ENCODE measurements at places on chromosomes 1 and 21.

DNA sequence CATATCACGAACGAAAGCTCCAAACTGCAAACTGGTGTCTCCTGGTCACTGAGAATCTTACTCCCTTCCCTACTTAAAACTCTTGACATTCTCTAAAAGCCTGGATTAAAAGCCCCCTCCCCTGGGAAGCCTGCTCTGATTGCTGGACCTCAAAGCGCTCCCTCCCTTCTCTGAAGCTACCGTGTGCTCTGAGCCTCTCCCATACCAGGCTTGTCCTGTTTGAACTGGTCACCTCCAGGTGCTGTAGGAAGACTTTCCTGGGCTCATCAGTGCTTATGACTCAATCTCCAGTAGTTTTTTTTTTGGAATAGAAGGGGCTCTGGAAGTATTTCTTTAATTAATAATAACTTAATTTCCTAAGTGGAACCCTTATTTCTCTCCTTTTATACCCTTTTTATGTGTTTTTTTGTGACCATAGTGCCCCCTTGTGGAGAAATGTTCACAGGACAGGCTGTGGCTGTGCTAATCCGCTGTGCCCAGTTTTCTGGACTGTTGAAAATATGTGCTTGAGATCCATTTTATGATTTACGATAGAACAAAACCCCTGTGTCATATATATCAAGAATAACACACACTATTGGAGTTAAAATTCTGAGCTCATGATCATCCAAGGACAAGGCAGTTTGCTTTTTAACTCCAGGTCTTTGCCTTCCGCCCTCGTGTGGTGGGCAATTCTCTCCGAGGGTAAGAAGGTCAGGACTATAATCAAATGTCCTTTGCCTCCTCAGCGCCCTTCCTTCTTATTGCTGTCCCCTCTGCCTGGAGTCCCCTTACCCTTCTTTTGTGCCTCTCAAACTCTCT, 16.9 kb downstream of the MTARC1 start:
- DNase-seq: no peak

- no peak for DNase-seq
Observed at GRCh38 chr1:66787641-66788040, 13.4 kb downstream of the INSL5 start.

DNA sequence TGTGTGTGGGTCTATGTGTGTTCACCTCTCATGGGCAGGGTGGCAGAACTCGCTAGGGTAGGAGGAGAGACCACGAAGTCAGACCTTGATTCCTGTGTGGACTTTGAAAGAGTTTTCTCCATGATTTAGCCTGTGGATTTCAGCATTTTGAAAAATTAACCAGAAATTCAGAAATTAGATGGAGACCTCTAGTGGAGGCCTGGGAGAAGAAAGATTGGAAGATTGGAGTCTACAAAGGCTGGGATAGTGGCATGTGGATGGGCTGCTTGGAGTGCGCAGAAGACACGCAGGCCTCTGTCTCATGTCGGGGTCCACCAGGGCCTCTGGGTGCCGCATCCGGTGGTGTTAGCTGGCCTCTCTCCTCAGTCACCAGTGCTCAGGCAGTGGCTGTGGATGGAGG, 18.9 kb upstream of the IGSF5 start:
- no peak for DNase-seq

DNA sequence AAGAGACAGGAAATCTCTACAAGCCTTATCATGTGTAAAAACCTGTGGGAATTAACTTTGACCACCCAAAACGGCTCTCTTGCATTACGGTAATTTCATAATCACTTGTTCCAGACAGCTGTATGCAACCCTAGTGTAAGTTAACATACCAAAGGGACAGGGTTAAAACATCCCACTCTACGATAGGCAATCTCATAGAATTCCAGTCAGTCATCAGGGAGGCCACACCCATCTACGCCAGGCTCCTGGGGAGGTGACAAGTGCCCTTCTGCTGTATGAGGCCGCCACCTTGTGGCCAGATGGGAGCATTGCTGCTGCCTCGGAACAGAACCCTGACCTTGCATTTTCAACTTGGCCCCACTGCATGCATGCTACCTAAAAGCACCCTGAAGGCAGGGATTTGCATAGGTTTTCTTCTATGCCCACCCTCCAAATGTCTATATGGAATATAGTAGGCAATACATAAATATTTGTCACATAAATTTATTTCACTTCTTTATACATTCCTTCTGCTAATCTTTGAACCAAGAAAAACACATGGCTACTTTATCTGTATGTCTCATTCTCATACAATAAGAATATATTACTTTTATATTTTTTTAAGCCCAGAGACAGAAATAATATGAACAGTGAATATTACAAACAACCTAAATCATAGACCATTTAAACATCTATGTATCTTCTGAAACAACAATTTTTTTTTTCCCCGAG, 12.6 kb downstream of the HSF2BP start:
- DNase-seq: peak; percentile 81

GRCh38 chr1:95865769-95866168, 631.8 kb downstream of the RWDD3 start:
- DNase-seq: no peak

DNA sequence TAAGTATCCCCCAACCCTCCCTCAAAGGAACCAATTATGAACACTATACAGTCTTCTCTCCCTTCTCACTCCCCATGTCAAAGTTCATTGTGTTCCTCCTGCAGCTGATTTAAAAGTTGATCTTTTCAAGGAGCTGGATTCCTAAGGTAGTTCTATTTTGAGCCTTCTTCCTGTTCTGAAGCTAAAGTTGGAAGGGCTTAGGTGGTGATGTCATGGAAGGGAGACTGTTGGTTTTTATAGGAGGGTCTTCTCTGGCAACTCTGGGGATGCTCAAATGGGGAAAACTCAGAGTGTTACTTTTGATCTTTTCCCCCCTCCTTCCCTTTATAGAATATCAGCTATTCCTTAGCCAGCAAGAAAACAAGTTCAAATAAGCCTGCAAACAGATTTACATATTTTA, 83.0 kb upstream of the AK4 start:
- no peak for DNase-seq

GRCh38 chr1:86498281-86498680, 29.6 kb downstream of the CLCA1 start:
- DNase-seq: no peak

DNA sequence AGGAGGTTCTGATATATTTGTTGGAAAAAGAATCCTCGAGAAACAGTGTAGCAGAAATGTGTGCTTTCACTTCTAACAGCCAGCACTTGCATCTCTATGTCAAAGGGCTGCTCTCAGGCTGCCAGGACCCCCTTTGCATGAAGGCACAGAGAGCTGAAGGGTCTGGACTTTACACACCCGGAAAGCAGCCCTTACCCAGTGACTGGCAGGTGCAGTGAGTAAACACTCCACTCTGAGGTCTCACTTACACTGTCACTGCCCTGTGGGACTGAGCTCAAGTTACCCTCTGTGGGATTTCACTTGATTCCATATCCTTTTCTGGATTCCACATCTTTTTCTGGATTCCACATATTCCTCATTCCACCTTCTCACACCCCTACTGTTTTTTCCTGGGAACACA, 40.8 kb upstream of the PPP2R5A start:
- no peak for DNase-seq

GRCh38 chr1:221035662-221036153, 156.5 kb downstream of the HLX start:
- no peak for DNase-seq

DNA sequence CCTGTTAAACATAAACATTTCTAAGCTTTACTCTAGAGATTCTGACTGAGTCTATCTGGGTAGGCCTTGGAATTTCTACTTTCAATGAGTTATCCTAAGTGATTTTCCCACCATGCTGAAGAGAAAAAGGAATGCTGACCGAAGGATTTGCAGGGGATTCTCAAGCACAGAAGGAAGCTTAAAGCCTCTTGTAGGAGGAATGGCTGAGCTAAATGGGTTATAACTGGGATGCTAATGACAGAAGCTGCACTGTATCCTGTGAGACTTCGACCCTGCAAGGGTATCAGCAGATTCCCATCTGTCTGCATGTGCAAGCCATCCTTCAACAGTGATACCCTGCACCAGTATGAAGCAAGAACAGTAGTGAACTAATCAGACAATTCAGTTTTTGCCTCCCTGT, 35.4 kb downstream of the SLC35D1 start:
- DNase-seq: no peak

- DNase-seq: no peak
Observed at GRCh38 chr1:212238552-212238951, 46.7 kb upstream of the PPP2R5A start.

DNA sequence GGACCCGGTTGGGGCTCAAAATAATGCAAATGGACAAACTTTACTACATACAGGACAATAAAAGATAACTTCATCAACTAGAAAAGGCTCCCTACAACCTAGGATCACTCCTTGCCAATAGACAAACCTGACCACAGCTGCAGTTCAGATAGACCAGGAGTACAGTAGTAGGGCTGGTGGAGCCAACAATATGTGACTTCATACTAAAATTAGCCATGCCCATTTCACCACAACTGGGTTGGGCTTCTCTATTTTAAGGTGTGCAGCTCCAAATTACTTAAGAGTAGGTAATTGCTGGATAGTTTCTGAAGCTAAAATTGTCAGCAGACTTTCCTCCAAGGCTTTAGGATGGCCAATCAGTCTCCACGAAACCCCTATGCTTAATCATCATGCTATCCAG, 3.9 kb downstream of the DENND1B start:
- no peak for DNase-seq

- DNase-seq: no peak
Observed at GRCh38 chr1:95252422-95252821, 18.4 kb downstream of the RWDD3 start.

- no peak for DNase-seq
Observed at GRCh38 chr1:225684741-225685140, 31.8 kb upstream of the ENAH start.

GRCh38 chr1:53588053-53588779, 129.0 kb downstream of the DMRTB1 start:
- DNase-seq: no peak

DNA sequence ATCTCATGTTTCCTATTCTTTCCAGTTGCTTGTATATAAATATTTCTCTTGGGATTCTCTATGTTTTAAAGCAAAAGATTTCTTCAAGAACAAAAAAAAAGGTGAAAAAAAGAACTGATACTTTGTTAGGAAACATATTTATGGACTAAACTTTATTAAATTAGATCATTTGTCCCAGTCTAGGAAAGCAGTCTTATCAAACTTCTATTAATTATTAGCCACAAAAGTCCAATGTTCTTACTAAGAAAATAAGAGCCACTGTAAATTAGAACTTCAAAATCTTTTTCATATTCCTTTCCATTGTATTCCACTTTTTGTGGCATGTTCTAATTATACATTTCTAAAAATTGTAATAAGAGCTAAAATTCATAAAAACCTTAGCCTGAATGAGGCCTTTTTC, 175.2 kb downstream of the TYW3 start:
- no peak for DNase-seq

DNA sequence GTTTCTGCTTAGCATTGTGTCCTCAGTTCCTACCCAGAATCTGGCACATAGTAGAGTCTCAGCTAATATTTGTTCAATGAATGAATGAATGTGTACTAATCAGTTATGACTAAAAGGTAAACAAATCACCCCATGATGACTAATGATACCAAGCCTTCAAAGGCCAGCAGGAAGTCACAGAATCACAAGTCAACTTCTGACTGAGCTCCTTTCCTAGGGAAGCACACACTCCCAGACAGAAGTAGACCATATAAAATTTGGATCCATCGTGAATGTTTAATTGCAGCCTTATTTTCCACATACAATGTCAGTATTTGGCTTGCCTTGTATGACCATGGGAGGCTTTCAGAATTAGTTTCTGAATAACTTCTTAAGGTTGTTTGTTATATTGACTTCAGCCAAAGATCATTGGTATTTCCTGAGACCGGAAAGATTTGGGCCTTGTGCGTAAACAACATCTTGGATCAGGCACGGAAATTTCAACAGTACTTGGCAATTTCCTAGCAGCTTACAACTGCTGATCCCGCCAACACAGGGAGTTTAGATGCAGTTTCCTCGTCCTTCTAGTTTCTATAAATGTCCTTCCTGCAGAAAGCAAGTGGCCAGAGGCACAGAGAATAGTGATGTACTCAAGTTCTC, 185.9 kb upstream of the ATP1B1 start:
- no peak for DNase-seq

- DNase-seq: no peak
Observed at GRCh38 chr21:34916446-34916845, 132.7 kb downstream of the RUNX1 start.

DNA sequence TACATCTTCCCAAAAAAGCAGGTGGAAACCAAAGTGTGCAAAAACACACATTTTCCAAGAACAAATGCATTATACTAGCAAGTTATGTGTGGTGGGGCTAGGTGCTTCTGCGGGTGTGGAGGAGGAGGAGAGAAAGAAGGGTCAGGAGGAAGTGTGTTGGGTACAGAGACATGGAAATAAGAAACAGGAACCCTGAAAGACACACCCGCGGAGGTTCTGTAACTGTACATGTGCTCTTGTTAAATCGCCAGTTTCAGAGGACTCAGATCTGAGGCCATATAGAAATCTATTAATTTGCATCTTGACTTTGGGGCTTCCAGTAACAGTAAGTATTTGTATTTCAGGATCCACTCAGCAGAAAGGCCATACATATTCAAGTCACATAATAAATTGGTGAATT, 30.9 kb downstream of the ERG start:
- DNase-seq: no peak

DNA sequence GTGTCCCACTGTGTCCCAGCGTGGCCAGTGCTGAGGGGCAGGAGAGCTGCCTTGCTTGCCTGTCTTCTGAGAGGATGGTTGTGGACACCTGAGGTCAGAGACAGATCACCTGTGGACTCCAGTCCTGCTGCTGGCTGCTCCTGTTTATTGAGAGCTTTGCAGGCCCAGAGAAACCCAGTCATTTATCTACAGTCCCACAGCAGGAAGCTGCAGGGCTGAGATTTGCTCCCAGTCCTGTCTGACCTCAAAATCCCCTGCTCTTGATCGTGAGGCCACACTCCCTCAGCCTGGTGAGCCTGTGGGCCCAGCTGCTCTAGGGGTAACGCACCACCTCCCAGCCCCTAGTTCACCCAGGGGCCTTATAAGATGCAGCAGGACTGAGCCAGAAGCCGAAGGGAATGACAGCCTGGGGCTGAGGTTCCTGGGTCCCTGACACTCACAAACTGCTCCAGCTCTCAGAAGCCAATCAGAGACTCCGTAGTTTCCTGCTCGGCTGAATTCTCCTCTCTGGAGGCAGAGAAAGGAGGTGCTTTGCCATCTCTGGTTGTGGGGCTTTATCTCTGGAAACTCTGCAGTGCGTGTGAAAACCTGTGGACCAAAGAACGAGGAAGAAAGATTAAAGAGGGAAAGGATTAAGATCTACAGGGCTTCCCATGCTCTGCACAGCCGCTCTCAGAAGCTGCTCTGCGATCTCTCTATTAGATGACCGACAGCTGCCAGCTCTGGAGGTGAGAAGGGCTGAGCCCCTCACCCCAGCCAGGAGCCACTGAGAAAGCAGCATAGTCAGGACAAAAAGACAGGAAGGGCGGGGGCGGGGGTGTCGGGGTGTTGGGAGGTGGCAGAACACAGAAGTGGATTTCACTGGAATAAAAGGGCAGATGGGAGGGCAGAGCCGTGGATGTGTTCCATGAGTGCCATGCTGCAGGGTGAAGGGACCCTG, 39.1 kb downstream of the UBIAD1 start:
- no peak for DNase-seq

DNA sequence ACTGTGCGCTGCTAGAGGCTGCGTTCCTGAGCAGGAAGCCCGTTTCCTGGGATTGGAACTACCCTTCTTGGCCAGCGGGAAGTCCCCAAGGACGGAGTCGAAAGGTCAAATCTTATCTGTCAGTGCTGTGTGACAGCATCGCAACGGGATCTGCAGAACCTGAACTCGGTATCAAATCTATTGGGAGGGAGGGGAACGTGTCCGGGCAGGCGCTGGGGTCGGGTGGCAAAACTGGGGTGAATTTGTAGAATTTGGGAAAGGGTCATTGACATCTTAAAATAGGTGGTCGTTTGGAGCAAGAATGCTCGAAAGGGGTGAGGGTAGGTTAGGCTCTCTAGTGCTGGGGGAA, 725 bp upstream of the ARPC5 start:
- no peak for DNase-seq

All from effector memory CD8-positive, alpha-beta T cell (primary cell).